ENCODE measurements at places on chromosomes 12 and 14.
A peak's percentile ranks its signal among the peaks of the same experiment; 100 is the strongest.

DNA sequence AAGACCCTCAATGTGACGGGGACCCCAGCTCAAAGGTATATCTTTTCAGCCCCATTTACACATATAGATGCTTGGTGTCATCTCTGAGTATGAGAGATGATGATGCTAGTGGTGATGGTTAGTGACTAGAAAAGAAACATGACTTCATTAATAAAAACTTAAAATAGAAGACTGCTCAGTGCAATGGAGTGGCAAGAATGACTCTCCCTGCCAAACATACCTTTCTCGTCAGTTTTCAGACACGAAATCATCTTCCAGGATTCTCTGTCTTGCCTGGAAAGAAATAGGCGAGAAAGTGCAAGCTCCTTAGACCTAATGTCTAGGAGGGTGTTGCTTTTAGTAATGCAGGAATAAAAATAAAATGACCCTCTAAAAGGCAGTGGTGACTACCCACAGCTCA lies 71.7 kb downstream of the TPH2 start:
- no peak for DNase-seq

GRCh38 chr14:67541448-67542387 lies 8.6 kb downstream of the PLEKHH1 start:
- no peak for DNase-seq

DNA sequence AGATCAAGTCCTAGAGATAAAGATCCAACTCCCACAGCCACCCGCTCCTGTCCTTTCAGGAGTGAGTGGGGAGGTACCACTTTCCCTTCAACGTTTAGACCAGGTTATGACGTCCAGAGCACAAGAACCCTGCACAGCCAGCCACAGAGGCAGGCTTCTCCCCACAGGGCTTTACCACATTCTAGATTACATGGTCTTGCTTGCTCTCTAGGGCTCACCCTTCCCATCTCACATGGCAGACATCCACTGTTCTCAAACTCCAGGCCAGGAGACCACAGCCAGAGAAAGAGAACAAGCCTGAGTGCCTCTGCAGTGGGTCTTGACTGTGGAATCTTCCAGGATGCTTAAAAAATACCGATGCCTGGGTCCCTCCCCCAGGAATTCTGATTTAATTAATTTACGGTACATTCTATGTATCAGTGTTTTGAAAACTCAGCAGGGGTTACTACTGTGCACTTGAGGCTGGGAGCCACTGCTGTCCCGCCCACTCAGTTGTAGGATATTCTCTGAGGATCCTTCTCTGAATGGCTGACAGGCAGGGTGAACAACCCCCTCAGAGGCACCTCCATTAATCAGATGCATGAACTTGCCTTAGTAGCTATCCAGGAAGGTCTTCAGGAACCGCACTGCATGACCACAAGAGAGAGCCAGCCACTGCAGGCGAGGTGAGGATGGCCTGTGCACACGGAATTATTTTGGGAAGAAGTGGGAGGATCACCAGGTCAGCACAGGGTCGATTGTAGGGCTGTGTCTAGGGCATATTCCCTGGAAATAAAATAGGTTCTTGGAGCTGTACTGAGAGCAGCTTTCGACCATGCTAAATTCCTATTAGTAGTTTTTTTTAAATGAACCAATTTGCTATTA lies 21.5 kb upstream of the SOCS2 start:
- DNase-seq = no peak

GRCh38 chr12:113230315-113231234 lies 9.3 kb downstream of the TPCN1 start:
- DNase-seq = no peak

DNA sequence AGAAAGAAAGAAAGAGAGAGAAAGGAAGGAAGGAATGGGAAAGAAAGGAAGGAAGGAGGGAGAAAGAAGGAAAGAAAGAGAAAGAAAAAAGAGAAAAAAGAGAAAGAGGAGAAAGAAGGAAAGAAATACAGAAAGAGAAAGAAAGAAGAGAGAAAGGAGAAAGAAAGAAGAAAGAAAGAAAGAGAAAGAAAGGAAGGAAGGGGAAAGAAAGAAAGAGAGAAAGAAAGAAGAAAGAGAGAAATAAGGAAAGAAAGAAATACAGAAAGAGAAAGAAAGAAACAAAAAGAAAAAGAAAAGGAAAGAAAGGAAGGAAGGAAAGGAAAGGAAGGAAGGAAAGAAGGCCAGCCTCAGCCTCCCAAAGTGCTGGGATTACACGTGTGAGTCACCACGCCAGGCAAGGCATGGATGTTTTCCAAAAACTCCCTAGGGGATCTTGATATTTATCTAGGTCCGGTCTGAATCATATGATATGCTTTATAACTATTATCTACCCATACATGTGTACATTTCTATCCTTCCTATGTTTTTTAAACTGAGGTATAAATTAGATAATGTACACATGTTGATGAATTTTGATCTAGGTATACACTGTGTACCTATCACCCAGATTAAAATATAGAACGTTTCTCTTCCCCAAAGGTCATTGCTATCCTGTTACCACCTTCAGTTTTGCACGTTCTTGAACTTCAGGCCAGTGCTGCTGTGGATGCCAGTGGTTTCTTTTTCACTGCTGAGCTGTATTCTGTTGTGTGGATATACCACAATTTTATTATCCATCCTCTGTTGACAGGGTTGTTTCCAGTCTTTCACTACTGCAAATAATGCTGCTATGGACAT lies 177.9 kb downstream of the RBM19 start:
- no peak for DNase-seq

- DNase-seq = no peak
These were observed 2.5 kb upstream of the CFAP73 start for GRCh38 chr12:113146999-113147398.

DNA sequence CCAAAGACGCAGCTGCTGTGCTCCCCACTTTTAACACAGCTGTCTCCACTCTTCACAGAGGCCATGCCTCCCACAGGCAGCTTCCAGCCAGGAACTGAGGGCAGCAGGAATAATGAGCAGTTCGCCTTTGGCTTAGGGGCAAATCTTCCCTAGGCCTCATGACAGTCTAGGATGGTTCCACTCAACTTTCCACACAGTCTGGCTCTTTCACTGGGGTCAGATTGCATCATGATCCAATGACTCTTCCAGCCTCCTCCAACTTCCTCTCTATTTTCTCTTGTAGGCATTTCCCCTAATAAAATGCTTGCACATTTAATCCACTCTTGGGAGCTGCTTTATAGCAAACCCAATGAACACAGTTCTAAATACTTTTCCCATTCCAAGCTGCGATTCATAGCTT lies 271.6 kb upstream of the ATP2B1 start:
- no peak for DNase-seq

- DNase-seq = no peak
These were observed 19.5 kb downstream of the PRKAB1 start for GRCh38 chr12:119687406-119687805.

- DNase-seq = no peak
These were observed 57.6 kb upstream of the FZD10 start for GRCh38 chr12:130104571-130105106.

DNA sequence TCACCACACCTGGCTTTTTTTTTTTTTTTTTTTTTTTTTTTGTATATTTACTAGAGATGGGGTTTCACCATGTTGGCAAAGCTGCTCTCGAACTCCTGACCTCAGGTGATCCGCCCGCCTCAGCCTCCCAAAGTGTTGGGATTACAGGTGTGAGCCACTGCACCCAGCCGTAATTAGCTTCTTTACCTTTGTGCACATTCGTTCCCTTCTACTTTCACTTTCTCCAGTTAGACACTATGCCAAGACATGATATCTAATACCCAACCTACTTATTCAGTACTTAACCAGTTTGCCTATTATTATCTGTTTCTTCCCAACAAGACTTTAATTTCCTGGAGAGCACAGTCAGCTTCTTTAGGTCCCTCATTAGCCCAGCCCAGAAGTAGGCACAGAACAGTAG lies 5.3 kb downstream of the STYK1 start:
- DNase-seq = no peak

DNA sequence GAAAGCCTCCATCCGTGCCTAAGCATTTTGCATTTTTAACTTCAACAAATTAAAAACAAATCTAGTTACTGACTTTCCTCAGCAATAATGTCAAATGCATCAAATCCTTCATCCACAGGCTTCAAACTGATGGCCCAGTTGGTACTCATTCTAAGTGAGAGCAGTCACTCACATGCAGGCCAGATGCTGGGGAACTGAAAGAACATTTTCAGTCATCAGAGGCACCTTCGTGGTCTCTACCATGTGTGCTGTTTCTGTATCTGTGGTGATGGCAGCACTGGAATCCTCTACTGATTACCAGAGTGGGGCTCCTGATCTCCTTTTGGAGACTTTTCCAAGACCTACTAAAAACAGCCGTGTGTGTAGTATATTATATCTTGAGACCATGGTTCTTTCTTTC lies 145.2 kb downstream of the PRIMA1 start:
- no peak for DNase-seq

GRCh38 chr12:15044471-15044870 lies 71.6 kb downstream of the PDE6H start:
- no peak for DNase-seq

DNA sequence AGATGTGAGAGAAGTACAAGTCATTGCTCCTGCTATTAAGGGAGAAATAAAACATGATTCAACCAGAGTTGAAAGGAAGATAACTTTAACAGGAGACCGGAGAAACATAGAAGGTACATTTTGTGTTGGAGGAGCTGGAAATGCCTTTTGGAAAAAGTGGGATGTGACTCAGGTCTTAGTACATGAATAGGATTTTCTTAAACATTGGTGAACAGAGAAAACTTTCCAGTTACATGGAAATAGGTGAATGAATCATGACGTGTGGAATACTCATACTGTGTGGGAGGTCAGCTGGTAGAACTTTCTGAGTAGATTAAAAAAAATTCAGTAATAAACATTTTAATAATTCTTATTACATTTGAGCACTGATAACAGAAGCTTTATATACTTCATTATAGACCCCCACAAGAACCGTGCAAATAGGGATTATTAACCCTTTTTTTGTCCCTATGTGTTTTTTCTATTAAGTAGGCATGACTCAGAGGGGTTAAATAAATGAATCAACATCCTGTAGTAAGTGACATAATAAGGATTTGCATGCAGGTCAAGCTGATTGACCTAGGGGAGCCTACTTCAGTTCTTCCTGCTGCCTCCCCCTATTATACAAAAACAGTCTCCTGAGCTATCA lies 710.5 kb downstream of the NOVA1 start:
- DNase-seq = no peak

- DNase-seq = no peak
These were observed 90.2 kb downstream of the KSR2 start for GRCh38 chr12:117878605-117879004.

DNA sequence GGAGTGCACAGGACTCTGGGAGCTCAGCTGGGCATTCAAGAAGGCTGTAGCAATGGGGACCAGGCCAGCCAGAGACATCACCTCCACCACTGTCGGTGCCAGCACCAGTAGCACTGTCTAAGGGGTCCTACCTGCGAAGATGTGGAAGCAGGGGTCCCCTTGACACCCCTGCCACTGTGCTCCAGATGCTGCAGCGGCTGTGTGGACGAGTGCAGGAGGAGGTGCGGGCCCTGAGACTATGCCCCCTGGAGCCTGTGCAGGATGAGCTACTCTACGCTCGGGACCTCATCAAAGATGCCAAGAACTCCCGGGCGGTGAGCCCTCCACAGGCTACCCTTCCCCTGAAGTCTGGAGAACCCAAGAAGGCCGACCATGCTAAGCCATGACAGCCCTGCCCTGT lies 8.6 kb downstream of the CARMIL3 start:
- DNase-seq = peak; percentile 2

- DNase-seq = no peak
These were observed 2.1 kb downstream of the PIANP start for GRCh38 chr12:6698352-6699046.

GRCh38 chr12:59873136-59873535 lies 277.3 kb downstream of the SLC16A7 start:
- no peak for DNase-seq

DNA sequence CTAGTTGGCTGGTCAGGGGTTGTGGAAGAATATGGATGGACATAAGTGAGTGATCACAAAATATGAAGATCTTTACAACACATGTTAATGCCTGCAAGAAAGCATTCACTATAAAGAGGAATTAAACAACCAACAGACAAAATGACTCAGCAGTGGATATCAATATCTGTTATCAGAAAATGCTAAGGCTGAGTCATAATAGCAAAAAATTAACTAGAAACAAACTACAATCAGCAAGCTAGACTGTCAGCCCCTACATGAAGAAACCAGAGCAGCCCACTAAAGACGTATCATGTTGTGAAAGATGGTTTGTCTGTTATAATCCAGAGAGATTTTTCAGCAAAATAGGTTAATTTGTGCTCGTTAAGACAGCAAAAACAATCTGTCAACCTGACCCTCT lies 472.9 kb downstream of the NELL2 start:
- DNase-seq = no peak

DNA sequence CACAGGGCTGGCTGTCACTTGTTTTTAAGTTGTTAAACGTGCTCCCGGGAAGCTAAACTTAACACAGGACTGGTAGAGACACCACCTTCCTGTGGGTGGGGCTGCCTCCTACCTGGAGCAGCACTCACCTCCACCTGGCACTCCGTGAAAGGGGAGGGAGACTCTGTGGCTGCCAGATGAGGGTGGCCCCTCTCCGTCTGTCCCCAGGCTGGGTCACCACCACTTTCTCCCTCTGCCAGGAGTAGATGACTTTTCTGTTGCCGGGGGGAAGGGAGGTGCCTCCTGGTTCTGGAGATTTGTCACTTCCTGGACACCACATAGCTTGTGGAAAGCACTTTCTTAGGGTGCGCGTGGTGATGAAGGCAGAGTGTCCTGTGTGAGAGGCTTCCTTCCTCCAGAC lies 81.3 kb downstream of the WDR20 start:
- DNase-seq = no peak

GRCh38 chr12:90396556-90396955 lies 558.4 kb downstream of the CCER1 start:
- DNase-seq = no peak

- no peak for DNase-seq
These were observed 1.5 kb downstream of the ZNF605 start for GRCh38 chr12:132954471-132955048.

DNA sequence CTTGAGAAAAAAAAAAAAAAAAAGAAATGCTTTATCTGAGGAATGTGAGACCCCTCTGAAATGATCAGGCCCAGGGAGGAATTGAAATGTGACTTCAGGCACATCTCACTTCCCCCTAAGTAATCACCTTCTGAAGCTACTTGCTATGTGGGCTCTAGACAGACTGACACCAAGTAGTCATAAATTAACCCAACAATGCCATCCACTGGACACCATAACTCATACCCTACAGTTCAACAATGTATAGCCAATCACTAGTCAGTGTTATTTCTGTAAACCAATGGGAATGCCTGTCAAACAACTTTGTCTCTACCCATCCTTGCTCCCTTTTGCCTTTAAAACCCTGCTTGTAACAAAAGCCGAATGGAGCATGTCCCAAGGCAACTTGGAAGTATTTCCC lies 182.7 kb upstream of the TMPO start:
- no peak for DNase-seq

GRCh38 chr14:94115058-94115591 lies 4.6 kb downstream of the IFI27 start:
- no peak for DNase-seq

All from GM12892 (cell line).